ENCODE measurements at places on chromosomes 1 and 21. TPM values are rescaled to one million over a fixed set of nuclear protein-coding genes. Genes with fewer than 3 reads are reported as not detected.

WNT2B gene
- polyA plus RNA-seq = 3.5 TPM

GNG4 gene
- polyA plus RNA-seq = 0.11 TPM

CFHR4 gene
- not detected for polyA plus RNA-seq

MEX3A gene
- polyA plus RNA-seq = 0.25 TPM

C1orf226 gene
- polyA plus RNA-seq = 2.4 TPM

CACHD1 gene
- polyA plus RNA-seq = 1.6 TPM

DNAJB4 gene
- 46.9 TPM for polyA plus RNA-seq

AMY1B gene
- not detected for polyA plus RNA-seq

ACTL8 gene
- polyA plus RNA-seq = not detected

RIMKLA gene
- 3.2 TPM for polyA plus RNA-seq

XCL2 gene
- not detected for polyA plus RNA-seq

MR1 gene
- 3.0 TPM for polyA plus RNA-seq

DNA sequence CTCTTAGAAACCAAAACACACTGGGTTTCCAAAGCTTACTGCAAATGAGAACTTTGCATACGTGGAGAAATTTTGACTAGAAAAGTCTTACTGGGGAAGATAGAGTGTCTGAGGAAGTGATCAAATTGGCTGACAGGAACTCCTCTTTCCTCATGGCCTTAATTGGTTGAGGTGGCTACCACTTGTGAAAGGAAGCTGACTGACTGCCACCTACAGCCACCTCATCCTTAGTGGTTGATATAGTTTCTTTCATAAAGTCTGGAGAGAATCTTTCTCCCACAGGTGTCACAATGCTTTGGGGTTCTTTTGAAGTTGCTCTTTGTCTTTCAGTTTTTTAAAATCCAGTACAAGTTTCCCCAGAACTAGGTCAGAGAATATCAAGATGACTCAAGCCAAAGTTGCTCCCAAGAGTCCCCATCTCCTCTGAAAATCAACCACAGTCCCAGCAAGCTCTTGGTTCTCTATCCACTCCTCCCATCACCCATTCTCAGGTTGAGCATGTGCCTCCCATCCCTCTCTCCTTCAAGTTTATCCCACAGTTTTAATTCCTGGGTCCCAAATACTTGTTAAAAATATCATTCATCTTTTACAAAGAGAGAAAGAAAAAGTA is 43.3 kb downstream of the GPR88 start:
- no peak for DNase-seq

- DNase-seq = no peak
Measured at GRCh38 chr1:223703668-223704013, 8.7 kb upstream of the CAPN2 start.

DNA sequence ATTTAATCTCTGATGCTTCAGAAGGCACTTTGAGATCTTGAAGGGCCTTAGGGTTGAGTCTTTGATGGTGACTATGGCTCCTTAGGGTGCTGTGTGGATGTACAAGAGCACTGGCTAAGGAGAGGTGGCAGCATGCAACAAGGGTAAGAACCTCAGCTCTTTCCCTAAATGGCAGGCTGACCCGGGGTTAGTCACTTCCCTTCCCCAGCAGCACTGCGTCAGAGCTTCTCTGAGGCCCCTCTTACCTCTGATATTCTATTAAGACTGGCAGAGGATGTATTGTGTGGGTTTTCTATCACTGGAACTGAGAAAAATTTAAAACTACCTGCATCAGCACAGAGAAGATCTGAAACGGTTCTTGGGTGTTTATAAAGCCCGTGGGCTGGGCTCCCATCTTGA is 11.8 kb downstream of the C1orf116 start:
- DNase-seq = no peak

- no peak for DNase-seq
Measured at GRCh38 chr1:107572674-107573211, 392.2 kb downstream of the VAV3 start.

DNA sequence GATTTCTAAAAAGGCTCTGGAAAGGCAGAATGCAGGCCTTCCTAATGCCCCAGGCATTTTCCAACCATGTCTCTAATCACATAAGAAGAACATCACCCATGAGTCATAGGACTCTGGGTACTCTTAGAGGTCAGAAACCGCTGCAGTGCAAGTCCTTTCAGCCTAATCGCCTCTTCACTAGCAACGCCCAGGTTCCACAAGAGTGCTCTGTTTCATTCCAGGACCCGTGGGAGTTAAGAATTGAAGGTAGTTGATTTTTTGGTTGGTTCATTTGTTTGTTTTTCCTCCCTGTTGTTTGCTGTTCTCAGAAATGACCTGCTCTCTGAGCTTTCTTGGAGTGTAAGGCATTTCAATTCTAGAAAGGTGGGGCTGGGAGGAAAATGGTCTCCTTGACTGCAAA is 123.2 kb downstream of the NR5A2 start:
- no peak for DNase-seq

GRCh38 chr1:41673378-41673777 is 188.9 kb upstream of the EDN2 start:
- DNase-seq = no peak

GRCh38 chr1:243723050-243723449 is 127.0 kb downstream of the AKT3 start:
- DNase-seq = no peak

GRCh38 chr1:183080406-183080805 is 57.2 kb downstream of the LAMC1 start:
- DNase-seq = no peak

- no peak for DNase-seq
Measured at GRCh38 chr1:10122926-10123325, 87.4 kb upstream of the KIF1B start.

GRCh38 chr1:47460456-47460855 is 22.6 kb downstream of the FOXD2 start:
- DNase-seq = no peak

GRCh38 chr21:43203591-43203990 is 34.8 kb downstream of the CRYAA start:
- DNase-seq = no peak

- no peak for DNase-seq
Measured at GRCh38 chr21:39000496-39000895, 182.8 kb downstream of the PSMG1 start.

GRCh38 chr1:155104605-155105534 is 22.8 kb upstream of the EFNA1 start:
- DNase-seq = no peak

- DNase-seq = no peak
Measured at GRCh38 chr1:70220517-70221237, 503 bp upstream of the SRSF11 start.

GRCh38 chr1:87644033-87644578 is 315.4 kb downstream of the LMO4 start:
- DNase-seq = no peak

- no peak for DNase-seq
Measured at GRCh38 chr21:30434033-30434631, 4.1 kb downstream of the KRTAP13-4 start.
